GM13976 (cell line): ENCODE measurements at places on chromosomes 3 and 15.

DNA sequence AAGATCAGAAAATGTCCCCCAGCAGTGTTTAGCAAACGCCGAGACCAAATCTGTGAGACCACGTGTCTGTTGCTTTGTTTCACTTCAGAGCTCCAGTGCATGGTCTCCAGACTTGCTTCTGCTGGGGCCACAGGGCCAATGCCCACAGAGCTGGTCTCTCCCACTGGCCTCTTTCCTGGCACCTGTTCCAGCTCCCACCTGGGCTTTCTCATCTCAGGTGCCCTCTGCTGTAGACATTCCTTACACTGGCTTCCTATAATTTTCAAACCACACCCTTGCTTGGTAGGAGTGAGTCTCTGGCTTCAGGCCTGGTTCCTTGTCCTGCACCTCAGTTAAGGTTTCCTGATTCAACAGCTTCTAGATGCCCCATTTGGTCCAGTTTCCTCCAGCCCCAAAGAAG, 243.1 kb downstream of the ADAMTS17 start:
- no peak for DNase-seq

- no peak for DNase-seq
These were observed 1174.7 kb downstream of the ZPLD1 start for GRCh38 chr3:103609472-103609871.

DNA sequence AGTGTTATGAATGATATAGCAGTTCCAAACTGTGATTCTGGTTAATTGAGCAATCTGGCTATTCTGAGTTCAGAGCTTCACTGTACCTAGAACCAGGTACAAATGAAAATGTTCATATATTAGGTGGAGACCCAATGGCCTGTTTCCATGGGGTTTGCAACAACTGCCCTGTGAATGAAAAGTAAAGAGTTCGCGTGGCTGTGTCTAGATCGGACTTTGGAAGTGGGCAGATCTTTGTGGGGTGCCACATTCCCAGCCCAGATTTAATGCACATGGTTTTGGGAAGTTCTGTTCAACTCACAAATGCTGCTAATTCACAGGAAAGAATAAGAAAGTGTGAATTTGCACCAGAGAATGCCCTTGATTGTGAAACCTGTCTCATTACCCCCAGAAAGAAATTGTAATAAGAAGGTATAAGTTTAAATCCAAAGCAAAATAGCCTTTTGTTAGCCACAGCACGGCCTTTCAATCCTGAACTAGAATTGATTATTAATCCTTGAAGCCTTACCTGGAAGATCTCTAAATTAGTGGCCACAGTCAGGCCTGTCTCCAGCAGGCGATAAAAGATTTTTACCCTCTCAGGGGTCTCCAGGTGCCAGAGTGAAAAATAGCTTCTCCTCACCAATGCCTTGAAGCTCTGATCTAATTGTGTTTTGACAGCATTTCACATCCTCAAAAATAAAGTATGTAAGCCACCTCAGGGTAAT, 22.6 kb downstream of the WHAMM start:
- DNase-seq, result no peak

DNA sequence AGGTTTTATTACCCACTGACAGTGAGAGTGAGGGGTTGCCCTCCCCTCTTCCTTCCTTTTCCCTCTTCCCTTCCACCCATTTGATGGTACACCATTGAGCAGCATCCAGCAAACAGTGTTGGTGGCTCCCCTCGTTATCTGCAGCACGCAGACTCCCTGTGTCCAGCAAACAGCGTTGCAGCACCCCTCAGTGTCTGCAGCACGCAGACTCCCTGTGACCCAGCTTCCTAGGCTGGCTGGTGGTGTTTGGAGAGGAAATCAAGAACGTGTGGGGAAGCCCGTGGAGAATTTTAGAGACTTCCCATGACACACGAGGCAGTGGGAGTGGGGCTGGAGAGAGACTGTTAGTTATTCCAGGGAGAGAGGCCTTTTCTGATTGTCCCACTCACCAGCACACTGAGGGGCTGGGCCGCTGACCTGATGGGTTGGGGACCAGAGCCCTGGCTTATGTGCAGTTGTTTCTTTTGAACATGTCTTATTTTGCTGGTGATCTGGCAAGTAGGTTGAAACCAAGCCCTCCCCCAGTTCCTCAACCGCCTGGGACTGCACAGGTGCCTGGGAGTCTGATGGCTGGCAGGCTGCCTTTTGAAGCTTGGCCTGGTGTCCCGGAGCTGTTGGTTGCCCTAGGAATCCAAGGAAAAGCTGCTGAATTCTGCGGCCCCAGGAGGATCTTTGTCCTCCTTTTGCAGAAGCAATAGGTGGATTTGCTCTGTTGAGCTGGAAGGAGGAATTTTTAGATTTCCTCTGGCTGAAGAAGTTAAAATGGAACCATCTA, 19.0 kb downstream of the APBA2 start:
- DNase-seq, result no peak

DNA sequence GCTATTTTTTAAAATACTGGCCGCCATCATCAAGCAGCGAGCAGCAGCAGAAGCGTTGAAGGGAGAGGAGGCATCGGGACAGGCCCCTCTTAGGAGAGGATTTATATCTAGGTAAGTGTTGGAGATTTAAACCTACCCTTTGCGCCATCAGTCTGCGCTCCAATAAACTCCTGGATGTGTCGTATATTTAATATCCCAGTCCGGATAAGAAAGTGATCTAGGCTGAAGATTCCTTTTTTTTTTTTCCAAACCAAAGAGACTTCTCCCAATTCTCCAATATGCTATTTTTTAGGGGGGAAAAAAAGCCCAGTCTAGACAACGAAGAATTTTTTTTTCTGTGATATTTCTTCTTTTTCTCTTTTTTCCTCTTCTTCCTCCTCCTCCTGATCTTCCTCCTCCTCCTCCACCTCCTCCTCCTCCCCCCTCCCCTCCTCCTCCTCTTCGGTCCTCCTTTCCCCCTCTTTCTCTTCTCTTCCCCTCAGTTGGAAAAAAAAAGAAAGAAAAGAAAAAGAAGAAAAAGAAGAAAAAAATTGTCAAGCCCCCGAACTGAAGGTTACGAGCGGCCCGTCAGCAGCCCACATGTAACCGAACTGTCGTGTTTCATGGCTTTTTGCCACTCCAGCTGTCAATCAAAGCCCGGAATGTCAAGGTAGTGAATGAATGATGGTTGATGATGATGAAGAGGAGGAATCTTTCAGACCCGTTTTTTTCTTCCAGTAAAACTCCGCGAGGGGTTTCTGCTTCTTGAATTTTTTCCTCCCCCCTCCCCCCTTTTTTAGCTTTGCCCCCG, 835 bp downstream of the MEIS2 start:
- DNase-seq, result no peak

DNA sequence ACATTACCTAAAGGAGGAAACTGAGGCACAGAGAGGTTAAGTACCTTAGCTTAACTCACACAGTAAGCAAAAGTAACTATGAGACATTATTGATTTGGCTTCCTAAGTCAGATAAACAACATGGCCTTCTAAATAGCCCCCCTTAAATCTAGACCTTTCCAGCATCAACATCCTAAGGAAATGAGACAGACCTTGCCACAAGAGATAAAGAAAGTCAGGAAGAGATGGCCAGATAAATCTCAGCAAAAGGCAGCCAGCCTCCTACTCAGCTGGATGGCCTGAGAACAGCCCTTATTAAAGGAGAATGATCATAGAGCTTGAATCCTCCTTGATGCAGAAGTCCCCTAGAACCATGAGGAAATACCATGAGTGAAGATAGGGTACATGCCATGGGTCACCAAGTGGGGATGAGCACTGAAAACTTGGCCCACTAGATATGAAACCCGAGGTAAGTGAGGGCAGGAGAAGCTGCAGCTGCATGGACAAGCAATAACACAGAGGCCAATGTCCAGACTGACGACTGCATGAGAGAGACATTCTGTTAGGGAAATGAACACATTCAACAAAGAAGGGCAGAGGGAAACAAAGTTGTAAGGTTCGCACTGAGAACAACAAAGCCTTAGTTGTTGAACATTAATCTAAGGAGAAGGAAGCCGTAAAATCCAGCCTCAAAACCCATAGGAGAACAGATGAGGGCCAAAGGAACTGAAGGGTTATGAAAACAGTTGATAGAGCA, 69.6 kb downstream of the ZIC4 start:
- no peak for DNase-seq

DNA sequence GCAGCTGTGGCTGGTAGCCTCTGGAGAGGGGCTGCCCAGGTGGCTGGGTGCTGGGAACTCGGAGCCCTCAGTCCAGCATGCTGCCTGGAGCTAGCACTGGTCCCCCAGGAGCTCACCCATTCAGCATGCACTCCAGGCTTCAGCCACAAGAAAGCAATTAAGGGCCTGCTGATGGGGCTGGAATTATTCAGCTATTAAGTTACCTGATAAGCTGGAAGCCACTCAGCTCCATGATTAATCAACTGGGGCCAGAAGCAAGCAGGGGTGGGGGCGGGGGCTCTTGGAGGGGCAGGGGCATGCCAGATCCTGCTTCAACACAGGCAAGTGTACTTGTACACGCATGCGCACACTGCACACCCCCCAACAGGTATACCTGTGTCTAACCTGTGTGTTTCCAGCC, 22.1 kb upstream of the TMEM115 start:
- DNase-seq, result no peak

- DNase-seq, result no peak
These were observed 74.5 kb downstream of the LSM3 start for GRCh38 chr3:14253022-14253706.

DNA sequence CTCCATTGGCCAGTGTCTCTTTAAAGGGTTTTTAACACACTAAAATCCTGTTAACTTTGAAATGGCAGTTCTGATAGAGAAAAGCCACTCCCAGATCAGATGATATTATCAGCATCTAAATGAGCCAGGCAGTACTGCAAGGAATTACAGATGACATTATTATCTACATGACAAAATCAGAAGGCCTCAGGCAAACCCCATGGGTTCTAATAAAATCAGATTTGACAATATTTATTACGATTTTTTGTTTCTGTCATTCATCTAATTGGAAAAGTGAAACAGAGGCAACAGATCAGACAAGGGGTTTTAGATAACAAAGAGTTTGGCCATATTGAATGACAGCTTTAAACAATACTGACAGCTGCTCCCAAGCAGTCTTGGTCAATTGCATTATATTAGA, 112.7 kb downstream of the FEZF2 start:
- no peak for DNase-seq

DNA sequence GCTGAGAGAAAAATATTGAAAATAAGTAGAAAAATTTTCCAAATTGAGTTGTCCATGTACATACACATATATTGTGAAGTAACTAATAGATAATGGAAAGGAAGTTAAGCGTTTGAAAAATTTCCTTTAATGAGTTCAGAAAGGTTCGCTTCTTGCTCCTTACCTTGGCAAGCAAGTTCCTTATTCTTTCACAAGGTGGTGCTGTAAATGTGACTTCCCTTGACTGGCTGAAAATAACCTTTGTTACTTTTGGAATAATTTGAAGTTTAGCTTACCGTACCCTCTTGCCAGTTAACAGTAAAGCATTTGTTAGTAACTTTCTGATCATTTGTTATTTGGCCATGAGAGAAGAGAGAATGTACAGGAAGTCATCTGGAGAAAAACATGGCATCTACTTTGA, 41.6 kb downstream of the PYDC2 start:
- no peak for DNase-seq

DNA sequence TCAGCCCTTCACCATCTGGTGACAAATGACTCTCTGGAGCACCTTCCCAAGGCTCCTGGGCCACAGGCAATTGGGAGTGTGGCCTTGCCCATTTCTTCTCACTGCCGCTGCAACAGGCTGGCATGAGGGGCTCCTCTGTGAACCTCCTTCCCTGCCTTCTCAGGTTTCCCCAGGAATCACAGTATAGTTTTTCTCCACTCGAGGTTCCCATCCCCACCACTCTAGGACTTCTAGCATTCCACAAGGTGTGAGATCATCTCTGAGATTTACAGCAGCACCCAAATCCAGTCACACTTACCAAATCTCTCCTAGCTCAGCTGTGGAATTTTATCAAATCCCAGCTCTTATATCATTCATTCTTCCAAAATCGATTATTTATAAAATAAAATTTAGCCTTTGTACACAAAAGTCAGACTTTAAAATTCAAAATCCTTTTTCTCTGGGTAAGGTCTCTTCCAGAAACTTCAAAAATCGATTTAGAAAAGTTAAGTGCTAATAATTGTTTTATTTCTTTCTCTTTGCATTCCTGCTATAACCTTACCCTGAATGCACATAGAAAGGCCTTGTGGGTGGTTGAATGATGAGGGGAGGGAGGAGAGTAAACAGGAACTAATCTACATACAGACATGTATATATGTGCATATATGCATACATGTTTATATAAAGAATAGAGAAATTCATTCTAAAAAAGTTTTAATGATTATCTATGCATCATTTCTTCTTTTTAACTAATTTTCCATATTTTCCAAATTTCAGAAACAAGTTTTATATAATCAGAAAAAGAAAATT, 18.9 kb upstream of the ATP13A4 start:
- DNase-seq, result no peak

- DNase-seq, result no peak
These were observed 1.4 kb upstream of the NSMCE3 start for GRCh38 chr15:29270976-29271375.

DNA sequence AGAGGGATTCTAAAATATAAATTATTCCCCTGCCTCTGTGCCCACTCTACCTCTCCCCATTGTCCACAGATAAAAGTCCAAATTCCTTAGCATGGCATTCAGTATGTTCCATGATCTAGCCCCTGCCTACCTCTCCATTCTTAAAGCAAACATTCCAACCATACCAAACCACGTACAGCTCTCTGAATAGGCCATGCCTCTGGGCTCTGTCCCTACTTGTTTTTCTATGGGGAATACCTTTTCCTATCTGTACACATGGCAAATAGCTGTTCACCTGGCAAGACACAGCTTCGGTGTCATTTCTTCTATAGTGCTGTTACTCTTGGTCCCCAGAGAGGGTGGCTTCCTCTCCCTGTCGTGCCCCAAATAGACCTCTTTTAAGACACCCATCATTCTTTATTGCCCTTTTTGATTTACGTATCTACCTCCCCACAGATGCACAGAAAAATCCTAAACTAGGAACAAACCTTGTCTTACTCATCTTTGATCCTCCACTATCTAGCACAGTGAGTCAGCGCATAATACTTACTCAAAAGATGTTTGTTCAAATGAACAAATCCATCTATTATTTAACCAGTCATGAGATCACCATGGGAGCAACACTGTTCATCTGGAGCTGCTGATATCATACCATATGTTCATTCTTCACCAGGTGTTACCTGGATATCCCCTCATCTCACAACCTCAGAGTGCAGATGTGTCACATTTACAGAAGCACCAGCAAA, 329.8 kb downstream of the THSD4 start:
- no peak for DNase-seq
